ENCODE measurements at places on chromosomes 3 and 15. TPM values are rescaled to one million over a fixed set of nuclear protein-coding genes. Genes with fewer than 3 reads are reported as not detected.

The IL20RB gene
- total RNA-seq = 0.54 TPM

The RTP1 gene
- not detected for total RNA-seq

The HOMER2 gene
- 0.45 TPM for total RNA-seq

The TIGIT gene
- total RNA-seq = not detected

The ANKRD63 gene
- total RNA-seq = 0.09 TPM

The ZNF860 gene
- total RNA-seq = 0.90 TPM

The THSD4 gene
- 20.1 TPM for total RNA-seq

The COL7A1 gene
- 1.4 TPM for total RNA-seq

The TMEM212 gene
- not detected for total RNA-seq

The GCNT3 gene
- total RNA-seq = not detected

The CASR gene
- total RNA-seq = not detected

The NME9 gene
- total RNA-seq = not detected

The ZMYND10 gene
- 0.36 TPM for total RNA-seq

The PIF1 gene
- total RNA-seq = 6.3 TPM

The PLD1 gene
- 42.9 TPM for total RNA-seq

The TBL1XR1 gene
- total RNA-seq = 192 TPM

The GP9 gene
- total RNA-seq = not detected

The UPK1B gene
- total RNA-seq = not detected

The FRMD5 gene
- total RNA-seq = 11.7 TPM
